CD8-positive, alpha-beta T cell (primary cell): ENCODE measurements at places on chromosomes 5 and 9. TPM values are rescaled to one million over a fixed set of nuclear protein-coding genes. Genes with fewer than 3 reads are reported as not detected.

DNA sequence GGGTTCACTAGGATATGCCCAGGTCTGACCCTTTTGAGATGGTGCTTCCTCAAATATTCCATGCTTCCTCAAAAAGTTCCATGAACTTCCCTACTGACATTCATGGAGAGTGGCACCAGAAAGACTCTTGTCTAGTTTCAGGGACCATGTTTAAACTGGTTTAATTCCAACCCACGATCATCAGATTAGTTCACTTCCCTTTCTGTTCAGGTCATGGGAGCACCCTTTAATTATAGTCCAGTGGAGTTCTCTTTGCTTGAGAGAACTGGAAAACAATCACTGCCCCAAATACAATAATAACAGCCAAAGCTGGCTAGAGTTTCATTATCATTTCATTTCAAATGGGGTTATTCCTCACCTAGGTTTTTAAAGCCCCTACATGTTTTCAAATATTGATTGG lies 9.7 kb upstream of the ERBIN start:
- no peak for DNase-seq

DNA sequence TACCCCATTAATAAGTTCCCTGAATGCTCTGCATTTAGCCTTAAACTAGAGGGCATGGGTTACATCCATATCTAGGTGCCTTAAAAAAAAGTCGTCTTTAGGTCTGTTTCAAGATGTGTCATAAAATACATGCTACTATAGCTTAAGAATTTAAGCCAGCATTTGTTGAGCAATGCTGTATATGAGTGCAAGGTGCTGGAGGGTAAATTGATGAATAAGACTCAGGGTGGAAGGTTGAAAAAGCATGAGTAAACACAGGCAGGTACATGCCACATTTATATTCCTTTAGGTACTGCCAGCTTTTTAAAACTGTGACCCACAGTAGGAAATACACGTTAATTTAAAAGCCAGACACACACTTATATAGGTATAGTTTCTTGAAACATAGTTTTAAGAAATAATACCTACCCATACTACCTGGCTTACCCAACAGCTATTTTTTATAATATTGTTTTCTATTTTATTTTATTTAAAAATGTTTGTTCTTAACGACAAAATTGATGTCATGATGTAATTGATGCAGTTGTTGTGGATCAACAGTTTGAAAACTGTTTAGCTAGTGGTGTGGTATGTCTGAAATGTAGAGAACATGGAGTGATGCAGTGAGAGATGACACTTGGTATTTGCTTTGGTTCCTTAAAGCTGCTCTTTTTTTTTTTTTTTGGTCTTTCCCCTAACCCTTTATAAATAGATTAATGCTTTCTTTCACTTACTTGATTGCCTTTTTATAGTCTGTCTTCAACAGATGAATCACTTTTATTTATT lies 3.9 kb downstream of the HMGCR start:
- DNase-seq: no peak

GRCh38 chr5:52996979-52997378 lies 7.8 kb downstream of the ITGA2 start:
- DNase-seq: no peak

DNA sequence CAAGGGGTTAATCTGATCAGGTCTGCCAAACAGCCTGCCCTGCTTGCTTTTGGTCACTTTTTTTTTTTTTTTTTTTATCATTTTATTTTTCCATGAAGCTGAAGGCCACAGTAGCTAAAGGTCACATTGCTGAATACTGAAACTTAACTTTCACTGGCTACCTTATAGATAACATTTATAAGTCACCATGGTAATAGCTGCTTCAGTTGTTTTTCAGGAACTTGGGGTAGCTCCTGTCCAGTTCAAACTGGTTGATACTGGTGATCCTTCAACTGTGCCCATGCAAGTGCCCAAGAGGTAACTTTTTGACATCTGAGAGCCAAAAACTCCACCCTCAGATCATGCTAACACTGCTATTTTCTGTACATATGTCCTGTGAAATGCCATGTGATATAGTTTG lies 68.3 kb upstream of the RGS7BP start:
- DNase-seq: no peak

DNA sequence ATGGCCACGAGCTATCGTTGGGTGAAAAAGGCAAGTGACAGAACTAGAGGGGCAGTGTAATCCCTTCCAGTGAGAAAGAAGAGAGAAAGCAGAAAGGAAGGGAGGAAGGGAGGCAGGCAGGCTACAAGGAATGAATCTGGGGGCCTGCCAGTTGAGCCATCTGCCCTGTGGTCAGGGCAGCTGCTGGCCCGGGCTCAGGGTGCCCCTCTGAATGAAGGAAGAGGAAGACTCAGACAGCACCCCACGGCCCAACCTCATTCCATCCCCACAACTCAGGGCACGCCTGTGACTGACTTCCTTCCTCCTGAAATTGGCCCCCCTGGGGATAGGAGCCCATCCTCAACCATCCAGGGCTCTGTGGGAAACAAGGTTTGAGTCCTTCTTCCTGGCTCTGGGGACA lies 20.3 kb upstream of the FLT4 start:
- no peak for DNase-seq

ATG10 gene
- 5.7 TPM for total RNA-seq

RHOBTB3 gene
- total RNA-seq: 0.17 TPM

CDC25C gene
- total RNA-seq: not detected

GNAQ gene
- 28.3 TPM for total RNA-seq
